ENCODE measurements at places on chromosomes 7 and 10.
A peak's percentile ranks its signal among the peaks of the same experiment; 100 is the strongest.

DNA sequence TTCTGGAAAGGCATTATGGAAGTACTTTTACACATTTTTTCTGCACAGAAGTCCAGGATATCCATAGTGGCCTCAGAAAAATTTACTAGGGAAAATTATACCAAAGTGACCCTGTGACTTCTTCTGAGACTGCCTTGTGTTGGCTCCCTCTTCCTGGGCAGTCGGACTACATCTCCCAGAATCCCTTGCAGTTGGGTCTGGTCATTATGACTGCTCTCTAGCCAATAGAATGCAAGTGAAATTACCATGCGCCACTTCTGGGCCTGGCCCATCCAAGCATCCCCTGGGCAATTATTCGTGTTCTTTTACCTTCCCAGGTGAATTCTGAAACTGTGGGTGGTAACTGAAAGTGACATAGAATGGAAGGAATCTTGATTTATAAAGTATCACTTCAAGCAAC lies 430.9 kb downstream of the ACTR3B start:
- H3K36me3 ChIP-seq: no peaks in the 10 kb centered on the region
- no peaks in the 10 kb centered on the region for H3K27me3 ChIP-seq
- no peak overlapping the region for H3K27ac ChIP-seq
- no peaks in the 10 kb centered on the region for H3K4me1 ChIP-seq
- no peak overlapping the region for H3K4me3 ChIP-seq
- no peak for DNase-seq

- H3K4me1 ChIP-seq: peaks cover 6% of the 10 kb centered on the region
- no peak overlapping the region for H3K4me3 ChIP-seq
These were observed 235.1 kb upstream of the MEOX2 start for GRCh38 chr7:15921576-15921975.

GRCh38 chr10:104122225-104123107 lies 495 bp downstream of the SFR1 start:
- DNase-seq: peak; percentile 2
- H3K27ac ChIP-seq: peak overlapping the region; percentile 21
- H3K36me3 ChIP-seq: no peaks in the 10 kb centered on the region
- no peaks in the 10 kb centered on the region for H3K27me3 ChIP-seq
- no peaks in the 10 kb centered on the region for H3K4me1 ChIP-seq

DNA sequence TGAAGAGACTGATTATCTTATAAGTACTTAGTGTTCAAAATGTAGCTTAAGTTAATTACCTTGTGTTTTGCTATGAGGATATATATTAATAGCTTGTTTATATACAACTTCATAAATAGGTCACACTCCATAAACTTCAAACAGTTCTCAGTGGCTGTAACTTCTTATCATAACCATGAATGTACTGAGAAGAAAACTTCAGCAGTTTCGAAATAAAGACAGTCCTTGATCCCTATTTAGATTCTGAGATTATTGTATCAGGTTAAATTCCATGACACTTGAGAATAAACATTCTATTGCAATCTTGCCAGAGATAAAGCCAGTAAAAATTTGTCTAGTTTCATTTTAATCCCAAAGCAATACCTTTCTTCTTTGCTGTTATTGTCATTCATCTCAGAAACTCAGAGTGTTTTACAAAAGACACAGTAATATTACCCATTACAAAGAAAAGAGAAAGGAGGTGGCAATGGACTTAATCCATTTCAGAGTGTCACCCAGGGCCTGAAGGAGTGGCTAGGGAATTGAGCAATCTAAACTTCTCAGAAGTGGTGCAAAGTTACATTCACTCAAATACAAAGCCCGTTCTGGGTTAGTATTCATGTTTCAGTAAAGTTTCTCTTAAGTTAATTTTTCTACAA lies 403.6 kb downstream of the SEMA3D start:
- no peaks in the 10 kb centered on the region for H3K36me3 ChIP-seq
- H3K4me1 ChIP-seq: no peaks in the 10 kb centered on the region
- H3K4me3 ChIP-seq: no peak overlapping the region
- H3K27ac ChIP-seq: no peak overlapping the region

DNA sequence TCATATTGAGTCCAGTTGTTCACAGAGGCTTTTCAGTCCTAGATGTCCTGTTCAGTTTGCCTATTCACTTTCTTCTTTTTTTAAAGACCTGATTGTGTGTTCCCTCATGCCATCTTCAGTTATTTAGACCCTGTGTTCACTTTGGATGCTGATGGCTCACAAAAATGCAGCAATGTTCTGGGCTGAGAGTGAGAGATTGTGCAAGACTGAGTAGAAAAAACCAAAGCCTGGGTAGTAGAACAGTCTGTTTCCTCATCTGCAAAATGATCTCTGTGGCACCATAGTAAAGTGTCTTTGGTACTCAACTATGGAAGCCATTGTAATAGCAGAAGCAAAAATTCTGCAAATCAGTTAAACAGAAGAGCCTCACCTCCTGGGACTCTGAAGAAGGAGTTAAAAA lies 43.2 kb downstream of the AKR1B1 start:
- H3K4me3 ChIP-seq: no peak overlapping the region
- DNase-seq: no peak
- no peaks in the 10 kb centered on the region for H3K4me1 ChIP-seq
- H3K27ac ChIP-seq: no peak overlapping the region

DNA sequence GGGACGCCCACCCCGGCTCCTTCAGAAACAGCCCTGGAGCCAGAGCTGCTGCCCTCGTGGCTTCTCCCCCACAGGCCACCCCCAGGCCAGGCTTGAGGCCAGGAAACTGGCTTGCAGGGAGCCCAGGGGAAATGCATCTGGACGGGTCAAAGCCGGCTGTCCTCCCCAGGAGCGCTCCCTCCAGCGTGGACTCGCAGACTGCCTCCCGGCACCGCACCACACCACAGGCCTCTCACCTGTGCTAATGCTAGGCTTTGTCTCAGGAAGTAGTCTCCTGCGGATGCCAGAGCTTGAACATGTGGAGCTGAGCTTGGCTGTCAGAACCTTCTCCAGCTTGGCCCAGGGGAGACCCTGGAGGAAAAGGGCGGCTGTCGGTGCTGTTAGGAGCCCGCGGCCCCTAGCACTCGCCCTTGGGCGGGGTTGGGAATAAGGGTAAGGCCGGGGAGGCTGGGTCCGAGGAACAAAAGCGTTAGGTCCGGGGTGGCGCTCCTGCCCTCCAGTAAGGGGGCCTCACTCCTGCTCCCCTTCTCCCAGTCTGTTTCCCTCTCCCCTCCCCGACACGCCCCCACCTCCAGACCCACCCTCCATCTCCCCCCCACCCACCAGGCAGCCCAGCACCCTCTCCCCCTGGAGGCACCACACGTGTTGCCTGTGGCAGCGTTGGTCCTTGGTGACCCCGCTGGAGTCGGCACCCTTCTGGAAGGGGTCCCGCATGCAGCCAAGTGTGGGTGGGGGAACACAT lies 21.6 kb upstream of the DRGX start:
- H3K4me1 ChIP-seq: no peaks in the 10 kb centered on the region
- H3K27ac ChIP-seq: no peak overlapping the region
- no peak overlapping the region for H3K4me3 ChIP-seq
- H3K27me3 ChIP-seq: peaks cover 20% of the 10 kb centered on the region
- H3K36me3 ChIP-seq: no peaks in the 10 kb centered on the region

Data from IMR-90 (cell line).